ENCODE measurements at places on chromosomes 12 and 14. TPM values are rescaled to one million over a fixed set of nuclear protein-coding genes. Genes with fewer than 3 reads are reported as not detected.

DNA sequence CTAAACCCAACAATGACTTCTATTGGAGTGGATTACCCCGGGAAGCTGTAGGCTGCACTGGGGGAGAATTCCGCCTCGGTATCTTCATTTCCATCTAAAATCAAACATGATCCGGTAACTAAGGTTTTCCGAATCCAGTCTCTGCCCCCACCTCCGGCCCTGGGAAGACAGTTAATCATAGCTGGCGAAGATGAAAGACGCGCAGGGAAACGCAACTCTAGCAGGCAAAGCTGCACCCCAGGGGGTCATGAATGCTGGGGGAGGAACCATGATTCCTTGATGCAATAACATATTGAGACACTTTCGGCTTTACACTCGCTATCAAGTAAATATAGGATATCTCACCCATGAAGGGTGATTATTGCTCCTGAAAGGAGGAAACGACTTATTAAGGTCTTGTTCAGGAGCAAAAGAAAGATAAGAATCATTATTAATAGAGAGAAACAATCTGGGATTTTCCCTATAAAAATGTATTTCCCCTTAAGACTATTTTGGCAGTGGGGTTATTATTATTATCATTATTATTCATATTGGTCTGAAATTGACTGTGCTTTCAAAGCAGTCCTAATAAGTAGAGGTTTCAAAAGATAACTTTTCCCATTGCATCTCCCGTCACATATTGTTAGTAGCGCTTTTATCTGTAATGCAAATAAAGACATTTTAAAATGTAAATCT lies 614.9 kb downstream of the VRK1 start:
- no peak for ATAC-seq

The MANSC4 gene
- total RNA-seq = not detected

DNA sequence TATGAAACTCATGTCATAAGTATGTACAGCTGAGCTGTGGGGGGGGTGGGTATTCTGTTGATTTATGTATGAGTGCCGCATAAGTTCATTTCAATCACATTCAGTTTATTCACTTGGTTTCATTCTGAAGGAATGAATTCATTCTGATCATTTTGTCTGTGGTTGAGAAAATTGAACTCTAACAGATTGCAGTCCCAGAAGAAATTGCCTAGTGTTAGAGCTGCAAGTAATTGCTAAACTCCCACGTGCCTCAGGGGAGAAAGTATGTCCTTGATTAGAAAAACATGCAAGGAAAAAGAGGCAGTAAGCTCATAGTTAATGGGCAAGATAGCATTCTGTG lies 442.4 kb upstream of the MGAT4C start:
- ATAC-seq = no peak

The USP44 gene
- total RNA-seq = 0.82 TPM

DNA sequence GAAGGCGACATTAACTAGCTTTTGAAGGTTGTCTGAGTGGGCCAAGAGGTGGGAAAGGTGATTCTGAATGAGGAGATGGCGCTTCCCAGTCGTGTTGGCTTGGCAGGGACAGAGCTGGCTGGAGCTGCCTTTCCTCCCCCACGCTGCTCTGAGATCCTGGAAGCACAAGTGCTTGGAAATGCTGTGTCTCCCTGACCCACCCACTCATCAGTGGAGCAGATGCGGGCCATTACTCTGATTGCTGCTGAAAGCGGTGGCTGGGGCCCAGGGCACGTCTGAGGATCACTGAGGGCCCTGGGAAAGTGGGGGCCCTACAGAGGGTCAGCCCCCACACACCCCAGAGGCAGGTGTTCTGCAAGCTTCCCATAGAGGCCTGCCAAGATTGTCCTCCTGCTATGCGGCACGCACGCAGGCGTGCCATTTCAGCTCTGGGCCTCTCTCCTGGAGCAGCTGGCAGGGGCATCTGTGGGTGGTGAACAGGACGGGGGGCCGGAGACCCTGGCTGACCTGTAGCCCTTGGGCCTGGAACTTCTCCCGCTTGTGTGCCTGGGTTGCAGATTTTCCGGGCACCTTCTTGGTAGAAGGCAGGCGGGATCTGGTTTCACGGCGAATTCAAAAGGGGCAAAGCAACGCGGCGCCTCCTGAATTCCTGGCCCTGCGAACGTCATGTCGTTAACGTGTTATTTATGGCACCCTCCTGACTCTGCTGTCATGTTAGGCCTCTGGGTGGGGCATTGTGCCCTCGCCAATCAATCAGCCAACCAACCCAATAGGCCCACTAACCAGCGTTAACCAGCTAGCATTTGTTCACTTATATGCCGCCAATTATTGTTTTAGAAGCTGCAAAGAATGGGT lies 133.8 kb upstream of the TBX3 start:
- no peak for ATAC-seq

The OR4K14 gene
- total RNA-seq = not detected

- peak; percentile 72 for ATAC-seq
Measured at GRCh38 chr14:21049271-21049673, 7.1 kb downstream of the RNASE7 start.

DNA sequence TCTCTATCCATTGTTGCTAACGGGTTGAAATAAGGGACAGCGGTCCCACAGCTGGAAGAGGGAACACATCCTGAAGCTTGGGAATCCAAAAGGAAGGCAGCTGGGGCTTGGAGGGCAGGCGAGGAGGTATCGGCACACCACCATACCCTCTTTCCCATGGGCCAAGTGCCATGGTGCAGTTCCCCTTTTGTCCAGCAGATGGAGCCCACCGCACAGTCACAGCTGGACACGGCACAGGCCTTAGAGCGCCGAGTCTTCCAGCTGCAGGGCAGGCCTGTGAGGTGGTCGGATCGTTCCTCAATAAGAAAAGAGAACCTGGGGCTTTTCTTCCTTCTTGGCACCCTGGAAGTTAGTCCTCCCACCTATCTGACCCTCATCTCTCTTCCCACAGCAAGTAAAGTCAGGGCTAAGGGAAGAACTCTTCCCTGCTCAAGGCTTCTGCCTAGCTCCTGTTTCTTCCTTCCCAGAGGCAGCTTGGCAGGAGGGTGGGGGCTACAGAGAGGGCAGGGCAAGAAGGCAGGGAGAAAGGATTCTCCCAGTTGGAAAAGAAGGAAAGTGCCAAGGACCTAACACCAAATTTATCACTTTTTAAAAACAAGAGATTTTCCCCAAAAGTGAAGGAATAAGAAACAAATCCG lies 8.6 kb downstream of the PPP1R1A start:
- peak; percentile 94 for ATAC-seq

DNA sequence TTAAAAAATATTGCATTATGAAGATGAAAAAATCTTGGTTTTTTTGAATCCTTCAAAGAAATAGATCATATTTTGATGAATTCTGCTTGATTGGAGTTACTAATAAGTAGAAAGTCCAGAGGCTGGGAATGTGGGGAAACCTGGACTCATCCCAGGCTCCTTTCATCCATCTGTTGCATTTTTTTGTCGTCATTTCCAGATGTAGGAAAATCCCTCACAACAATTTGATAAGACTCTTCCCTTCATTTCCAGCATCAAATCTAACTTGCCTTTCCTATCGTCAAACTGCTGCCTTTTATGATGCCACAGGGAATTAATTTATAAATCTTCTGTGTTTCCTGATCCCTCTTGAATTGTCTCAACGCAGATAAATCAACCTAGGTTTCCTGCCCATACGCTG lies 211.6 kb downstream of the FBXL14 start:
- no peak for ATAC-seq

DNA sequence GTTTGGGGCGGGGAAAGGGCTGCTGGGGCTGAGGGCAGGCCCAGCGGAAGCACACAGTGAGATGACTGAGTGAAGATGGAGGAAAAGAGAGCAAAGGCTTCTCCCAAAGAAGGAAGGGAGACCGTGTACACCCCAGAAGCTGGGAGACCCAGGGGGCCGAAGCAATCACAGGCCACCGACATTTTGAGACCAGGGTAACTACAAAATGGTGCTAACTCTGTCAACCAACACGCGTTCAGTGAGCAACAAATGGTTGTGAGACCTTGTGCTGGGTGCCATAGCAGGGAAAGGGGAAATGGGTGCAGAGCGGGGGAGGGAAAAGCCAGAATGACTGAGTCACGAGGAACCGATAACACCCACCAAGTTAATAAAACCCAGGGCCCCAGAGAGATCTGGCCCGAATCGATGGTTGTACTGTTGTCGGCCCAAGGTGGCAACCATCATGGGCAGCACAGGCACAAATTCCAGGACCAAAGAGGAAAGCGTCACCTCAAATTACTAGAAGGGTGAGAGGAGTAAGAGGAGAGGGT lies 50.3 kb downstream of the CDC42BPB start:
- no peak for ATAC-seq

The MMP14 gene
- 2.1 TPM for total RNA-seq

GRCh38 chr12:65294641-65295262 lies 16.3 kb downstream of the MSRB3 start:
- ATAC-seq = no peak

- ATAC-seq = peak; percentile 96
Measured at GRCh38 chr12:104930388-104931326, 27.4 kb downstream of the SLC41A2 start.

The DHRS2 gene
- total RNA-seq = 7.9 TPM

- ATAC-seq = no peak
Measured at GRCh38 chr12:79402606-79403005, 288.2 kb downstream of the PAWR start.

GRCh38 chr14:22226381-22226780 lies 362.6 kb downstream of the DAD1 start:
- peak; percentile 48 for ATAC-seq

GRCh38 chr12:116293687-116294453 lies 16.4 kb upstream of the MED13L start:
- no peak for ATAC-seq

The SERPINA9 gene
- total RNA-seq = not detected

The CABP1 gene
- total RNA-seq = 0.56 TPM

DNA sequence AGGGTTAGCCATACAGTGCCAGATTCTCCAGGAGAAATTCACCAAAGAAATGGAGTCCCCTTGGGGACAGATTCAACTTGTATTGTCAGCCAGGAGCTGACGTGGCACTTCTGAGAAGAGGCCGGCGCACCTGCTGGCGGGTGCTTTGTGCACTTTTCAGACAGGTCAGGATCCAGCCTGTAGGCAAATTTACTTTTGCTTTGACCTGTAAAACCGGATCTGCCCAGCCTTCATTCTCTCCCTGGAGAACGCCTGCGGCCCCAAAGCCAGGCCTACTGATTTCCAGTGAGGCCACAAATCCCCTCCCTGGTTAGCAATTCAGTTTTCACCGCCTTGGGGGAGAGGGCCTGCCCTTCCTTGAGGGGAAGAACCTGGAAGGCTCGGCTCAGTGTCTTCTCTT lies 17.4 kb downstream of the P2RX4 start:
- no peak for ATAC-seq

- ATAC-seq = no peak
Measured at GRCh38 chr12:116450406-116450910, 108.7 kb upstream of the MAP1LC3B2 start.

Measured in activated T-helper 17 cell treated with anti-CD3 and anti-CD28 coated beads, Interleukin-2, amount 50 U/mL, for 72 hours (primary cell).